T-cell (primary cell): ENCODE measurements at places on chromosomes 13 and 19.

DNA sequence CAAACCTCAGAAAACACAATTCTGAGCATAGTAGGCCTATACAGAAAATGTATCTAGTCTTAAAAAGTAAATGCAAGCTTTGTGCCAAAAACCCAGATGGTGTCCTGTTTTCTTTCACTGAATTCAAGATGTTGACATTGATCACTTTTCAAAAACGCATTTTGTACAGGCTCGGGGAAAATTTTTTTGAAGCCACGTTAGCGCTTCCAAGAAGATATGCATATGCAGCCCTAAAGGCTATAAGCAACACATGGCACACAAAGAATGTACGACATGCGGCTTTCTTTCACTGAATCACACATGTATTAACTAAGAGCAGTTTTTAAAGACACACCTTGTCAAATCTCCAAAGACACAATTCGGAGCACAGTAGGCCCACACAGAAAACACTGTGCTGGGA is 115.4 kb downstream of the MRPL57 start:
- no peaks in the 10 kb centered on the region for H3K36me3 ChIP-seq
- no peak overlapping the region for H3K27ac ChIP-seq
- H3K4me1 ChIP-seq: no peaks in the 10 kb centered on the region
- H3K27me3 ChIP-seq: no peaks in the 10 kb centered on the region

DNA sequence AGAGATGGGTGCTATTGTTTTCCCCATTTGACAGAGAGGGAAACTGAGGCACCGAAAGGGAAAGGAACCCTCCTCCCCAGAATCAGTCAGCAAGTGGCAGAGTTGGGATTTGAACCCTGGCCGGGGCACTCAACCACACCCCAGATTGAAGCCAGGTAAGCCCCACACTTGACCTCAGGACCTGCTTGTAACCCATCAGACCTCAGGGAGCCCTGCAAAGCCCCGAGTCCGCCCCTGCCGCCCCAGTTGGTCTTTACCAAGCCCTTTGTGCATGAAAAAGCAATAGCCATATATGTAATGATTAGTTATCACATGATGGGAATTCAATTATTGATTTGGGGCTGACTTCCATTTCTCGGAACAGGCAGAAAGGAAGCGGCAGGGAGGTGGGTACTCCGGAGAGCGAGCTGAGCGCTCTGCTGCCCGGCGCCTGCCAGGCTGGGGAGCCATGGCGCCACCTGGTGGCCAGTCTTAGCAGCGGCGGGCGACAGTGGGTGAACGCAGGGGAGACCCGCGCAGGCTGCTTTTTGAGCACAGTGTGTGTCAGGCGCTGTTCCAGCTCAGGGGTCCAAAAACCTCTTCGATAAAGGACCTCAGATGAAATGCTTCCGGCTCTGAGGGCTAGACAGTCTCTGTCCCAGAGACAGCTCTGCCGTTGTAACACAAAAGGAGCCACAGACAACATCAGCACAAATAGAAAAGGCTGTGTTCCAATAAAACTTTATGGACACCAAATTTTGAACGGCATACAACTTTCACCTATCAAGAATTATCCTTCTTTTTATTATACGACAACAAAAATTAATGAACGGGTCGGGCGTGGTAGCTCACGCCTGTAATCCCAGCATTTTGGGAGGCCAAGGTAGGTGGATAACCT is 82.9 kb upstream of the CACNA1A start:
- H3K36me3 ChIP-seq: no peaks in the 10 kb centered on the region
- no peak overlapping the region for H3K4me3 ChIP-seq

GRCh38 chr19:31144075-31144870 is 205.0 kb downstream of the TSHZ3 start:
- no peak overlapping the region for H3K4me3 ChIP-seq
- no peak for DNase-seq
- H3K27ac ChIP-seq: no peak overlapping the region

DNA sequence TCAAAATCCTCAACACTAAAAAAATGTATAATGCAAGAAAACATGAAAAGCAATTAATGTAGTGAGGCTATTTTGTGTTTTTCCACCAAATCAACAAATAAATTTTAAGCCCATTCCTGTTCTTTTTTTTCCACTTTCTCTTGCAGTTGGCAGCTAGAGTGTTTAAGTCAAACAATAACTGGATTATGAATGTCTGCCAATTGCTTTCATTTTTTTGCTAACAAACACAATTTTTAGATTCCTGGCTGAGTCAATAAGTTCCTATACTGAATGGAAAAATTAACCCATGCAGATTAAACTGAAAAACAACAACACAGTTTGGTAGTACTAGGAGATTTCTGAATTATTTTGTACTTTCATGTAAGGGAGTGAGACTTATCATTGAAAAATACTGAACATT is 232.4 kb downstream of the SLITRK5 start:
- no peaks in the 10 kb centered on the region for H3K36me3 ChIP-seq
- H3K27ac ChIP-seq: no peak overlapping the region
- no peaks in the 10 kb centered on the region for H3K4me1 ChIP-seq
- no peaks in the 10 kb centered on the region for H3K27me3 ChIP-seq
- no peak overlapping the region for H3K4me3 ChIP-seq

GRCh38 chr19:4326837-4327251 is 11.8 kb downstream of the STAP2 start:
- peaks cover 31% of the 10 kb centered on the region for H3K4me1 ChIP-seq
- peak overlapping the region; percentile 25 for H3K4me3 ChIP-seq
- no peak for DNase-seq
- H3K27me3 ChIP-seq: peaks cover 14% of the 10 kb centered on the region
- H3K27ac ChIP-seq: no peak overlapping the region
- H3K36me3 ChIP-seq: no peaks in the 10 kb centered on the region
